ENCODE measurements at places on chromosomes 4 and X.
A peak's percentile ranks its signal among the peaks of the same experiment; 100 is the strongest.

- no peak for DNase-seq
Observed at GRCh38 chr4:141851246-141851891, 215.0 kb downstream of the IL15 start.

- peak; percentile 26 for DNase-seq
Observed at GRCh38 chr4:140790765-140791164, 34.6 kb upstream of the TBC1D9 start.

GRCh38 chr4:57147335-57148060, 37.3 kb upstream of the IGFBP7 start:
- no peak for DNase-seq

GRCh38 chr4:38310446-38311043, 350.3 kb downstream of the PTTG2 start:
- DNase-seq: peak; percentile 47

- DNase-seq: peak; percentile 42
Observed at GRCh38 chr4:3009422-3009821, 46.1 kb downstream of the GRK4 start.

GRCh38 chrX:68755616-68756125, 73.2 kb upstream of the EFNB1 start:
- no peak for DNase-seq

DNA sequence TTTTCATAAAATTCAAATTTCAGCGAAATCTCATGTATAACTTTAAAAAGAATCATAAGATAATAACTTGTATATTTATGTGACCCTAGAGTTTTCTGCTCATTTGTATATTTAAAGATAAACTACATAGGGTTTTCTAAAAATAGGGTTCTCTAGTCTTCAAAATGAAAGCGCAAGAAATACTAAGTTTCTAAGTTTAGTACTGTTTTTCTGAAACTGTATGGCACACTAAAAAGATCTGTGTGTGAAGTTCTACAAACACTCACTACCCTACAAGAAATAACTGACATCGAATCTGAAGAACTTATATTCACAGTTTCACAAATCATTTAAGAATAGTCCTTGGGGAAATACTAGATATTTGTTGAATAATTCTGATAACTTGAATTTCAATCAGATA, 38.7 kb upstream of the NDST4 start:
- DNase-seq: no peak

GRCh38 chr4:165394275-165394674, 15.5 kb downstream of the CPE start:
- DNase-seq: no peak

DNA sequence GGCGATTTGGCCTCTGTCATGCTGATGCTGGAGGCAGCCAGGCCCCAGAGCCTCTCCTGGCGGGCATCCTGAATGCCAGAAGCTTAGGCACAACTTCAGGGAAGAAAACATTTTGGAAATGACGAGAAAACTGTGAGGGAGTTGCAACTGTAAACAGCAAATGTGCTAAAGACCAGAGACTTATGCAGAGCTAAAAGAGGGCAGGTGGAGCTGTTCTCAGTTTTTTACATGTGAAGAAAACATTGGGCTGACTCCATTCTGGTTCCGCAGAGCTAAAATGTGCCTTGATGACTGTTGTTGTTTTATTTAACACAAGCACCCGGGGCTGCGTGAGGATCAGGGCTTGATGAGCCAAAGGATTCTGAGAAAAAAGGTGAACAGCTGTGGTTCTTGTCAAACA, 10.8 kb upstream of the ARX start:
- DNase-seq: no peak

DNA sequence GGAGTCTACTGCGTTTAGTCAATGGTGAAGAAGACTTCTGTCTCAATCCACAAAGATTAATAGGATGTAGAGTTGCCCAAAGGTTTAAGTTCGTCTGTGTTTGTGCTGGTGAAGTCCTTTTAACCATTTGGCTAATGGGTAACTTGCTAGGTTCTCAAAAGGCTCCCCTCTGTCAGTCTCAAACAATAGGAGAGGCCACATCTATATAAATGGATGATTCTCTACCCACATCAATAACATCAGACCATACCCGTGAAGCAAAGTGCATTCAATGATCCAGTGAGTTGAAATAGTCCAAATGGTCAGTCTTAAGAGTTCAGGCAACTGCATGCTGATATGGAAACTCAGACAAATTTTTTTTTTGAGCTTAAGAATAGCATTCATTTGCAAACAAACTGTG, 28.1 kb downstream of the RS1 start:
- no peak for DNase-seq

DNA sequence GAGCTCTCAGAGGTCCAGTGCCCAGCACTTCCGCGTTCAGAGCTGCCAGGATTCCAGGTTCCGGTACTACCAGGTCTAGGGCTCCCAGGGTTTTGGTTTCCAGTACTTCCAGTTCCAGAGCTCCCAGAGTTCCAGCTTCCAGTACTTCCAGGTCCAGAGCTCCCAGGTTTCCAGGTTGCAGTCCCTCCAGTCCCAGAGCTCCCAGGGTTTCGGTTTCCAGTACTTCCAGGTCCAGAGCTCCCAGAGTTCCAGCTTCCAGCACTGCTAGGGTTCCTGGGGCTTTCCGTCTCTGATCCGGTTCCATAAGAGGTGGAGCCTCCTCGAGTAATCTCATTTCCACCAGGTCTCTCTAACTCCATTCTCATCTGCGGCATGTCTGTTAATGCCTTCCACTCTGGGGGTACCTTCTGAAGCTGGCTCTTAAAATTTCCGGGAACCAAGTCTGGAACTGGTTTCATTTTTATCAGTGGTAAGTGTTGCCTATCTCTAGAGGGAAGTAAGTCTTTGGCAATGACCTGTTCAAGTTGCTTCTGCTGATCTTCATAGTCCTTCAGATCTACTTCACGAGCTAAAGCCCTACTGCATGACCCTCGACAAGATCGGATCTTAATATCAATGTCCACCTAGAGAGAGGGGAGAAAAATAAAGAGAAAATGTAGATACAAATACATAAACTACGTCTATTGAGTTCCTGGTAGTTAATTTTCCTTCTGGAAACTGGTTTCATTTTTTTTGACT, 4.1 kb downstream of the FGA start:
- no peak for DNase-seq

DNA sequence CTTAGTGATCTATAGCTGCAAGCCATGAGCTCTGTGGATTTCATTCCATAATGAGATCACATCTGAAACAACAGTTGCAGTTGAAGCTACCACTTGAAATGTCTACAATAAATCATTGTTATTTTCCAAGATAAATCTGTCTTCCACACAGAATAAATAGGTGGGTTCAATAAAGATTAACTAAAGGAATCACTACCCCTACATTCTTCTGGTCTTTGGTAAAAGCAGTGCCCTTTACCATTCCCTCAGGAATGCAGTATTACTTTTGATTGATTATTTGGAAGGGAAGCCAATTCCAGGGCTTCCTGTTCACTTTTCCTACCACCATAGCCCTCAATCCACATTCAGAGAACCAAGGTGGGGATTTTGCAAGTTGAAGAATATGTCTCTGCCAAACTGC, 38.9 kb upstream of the MAP9 start:
- DNase-seq: no peak

DNA sequence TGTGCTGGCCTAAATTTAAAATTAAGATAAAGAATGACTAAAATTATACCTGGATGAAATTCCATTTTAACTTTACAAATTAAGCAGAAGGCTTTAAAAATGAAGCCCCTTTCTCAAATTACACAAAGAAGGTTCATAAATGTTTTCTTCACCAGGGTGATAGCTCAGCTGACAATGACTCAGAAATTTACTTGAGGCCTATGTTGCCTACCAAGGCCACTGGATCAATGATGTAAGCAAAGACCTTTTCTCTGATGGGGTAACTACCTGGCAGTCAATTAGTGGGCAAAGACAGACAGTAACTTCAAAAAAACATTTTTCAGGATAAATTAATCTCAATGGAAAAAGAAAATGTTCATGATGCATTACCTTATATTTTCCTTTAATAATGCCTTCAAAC, 23.9 kb upstream of the GPR34 start:
- DNase-seq: no peak

DNA sequence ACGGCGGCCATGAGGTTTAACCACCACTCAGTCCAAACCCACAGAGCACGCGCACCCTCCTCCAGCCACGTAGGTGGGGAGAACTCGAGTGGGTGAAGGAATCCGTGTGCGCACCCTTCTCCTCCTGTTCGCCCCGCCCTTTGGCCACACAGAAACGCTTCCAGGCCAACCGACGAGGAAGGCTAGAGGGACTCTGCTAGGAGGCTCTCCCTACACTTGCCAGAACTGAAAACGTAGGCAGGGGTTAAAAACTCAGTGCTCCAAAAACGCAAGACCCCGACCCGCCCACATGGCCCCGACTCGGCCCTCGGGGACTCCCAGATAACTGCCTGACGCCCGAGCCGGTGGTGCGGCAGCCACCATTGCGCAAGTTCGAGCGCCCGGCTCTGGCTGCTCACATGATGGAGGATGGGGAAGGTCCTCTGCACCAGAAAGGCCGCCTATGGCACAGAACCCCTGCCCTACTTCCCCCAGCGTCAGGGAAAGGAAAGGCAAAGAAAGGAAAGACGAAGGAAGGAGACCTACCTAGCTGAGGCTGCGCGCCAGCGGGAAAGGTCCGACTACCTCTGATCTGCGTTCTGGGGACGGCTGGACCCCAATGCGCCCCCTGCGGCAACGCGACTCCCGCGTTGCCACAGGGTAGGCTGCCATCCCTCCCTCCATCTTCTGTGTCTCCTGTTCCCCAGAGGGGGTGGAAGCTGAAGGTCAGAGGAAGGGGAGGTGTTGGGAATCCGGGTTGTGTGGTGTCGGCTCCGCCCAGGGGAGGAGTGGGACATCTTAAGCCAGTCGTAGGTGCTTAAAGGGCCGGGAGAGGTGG, 201.9 kb upstream of the AGTR2 start:
- DNase-seq: peak; percentile 12

- peak; percentile 58 for DNase-seq
Observed at GRCh38 chr4:173990126-173990868, 293.2 kb downstream of the FBXO8 start.

DNA sequence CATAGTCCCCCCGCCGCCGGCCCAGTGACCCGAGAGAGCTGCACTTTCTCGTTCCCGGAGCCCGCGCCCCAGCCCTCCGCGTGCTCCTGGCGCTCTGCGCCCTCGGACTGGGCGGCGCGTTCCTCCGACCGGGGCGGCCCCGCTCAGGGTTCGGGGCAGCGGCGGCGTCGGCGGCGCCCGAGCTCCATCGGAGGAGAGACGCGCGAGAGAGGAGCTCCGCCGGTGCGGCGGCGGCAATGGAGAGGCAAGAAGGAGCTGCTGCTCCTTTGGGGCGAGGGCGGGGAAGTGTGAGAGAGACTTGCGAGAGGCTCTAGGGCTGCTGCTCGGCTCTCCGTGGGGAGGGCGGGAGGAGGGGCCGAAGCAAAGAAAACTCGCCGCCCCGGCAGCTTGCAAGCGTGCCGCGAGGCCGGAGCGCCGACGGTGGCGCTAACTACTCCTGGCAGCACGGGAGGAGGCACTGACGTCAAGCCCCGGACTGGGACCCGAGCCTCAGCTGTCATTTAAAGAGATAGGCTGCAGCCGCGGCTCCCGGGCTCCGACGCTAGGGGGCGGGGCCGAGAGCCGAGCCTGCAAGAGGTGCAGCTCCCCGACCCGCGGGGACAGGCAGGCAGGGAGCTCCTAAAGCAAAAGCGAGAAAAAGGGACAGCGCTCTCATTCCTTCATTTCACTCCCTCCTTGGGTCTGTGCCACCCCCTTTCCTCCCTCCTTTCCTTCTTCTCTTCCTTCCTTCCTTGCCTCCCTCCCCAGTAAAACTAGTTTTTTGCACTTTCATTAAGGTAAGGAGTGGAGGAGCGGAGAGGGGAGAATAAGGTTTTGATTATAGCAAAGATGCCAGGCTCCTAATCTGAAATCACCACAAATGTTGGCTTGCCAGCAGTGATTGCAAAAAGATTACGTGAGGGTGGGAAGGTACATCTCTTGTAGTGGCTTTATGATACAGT, at the start of gene KCTD8:
KCTD8 (minus strand) TSS at position 289 of the 941 bp plus-strand sequence.
- peak; percentile 84 for DNase-seq

GRCh38 chrX:140141444-140142029, 176.2 kb upstream of the CXorf66 start:
- DNase-seq: peak; percentile 59

DNA sequence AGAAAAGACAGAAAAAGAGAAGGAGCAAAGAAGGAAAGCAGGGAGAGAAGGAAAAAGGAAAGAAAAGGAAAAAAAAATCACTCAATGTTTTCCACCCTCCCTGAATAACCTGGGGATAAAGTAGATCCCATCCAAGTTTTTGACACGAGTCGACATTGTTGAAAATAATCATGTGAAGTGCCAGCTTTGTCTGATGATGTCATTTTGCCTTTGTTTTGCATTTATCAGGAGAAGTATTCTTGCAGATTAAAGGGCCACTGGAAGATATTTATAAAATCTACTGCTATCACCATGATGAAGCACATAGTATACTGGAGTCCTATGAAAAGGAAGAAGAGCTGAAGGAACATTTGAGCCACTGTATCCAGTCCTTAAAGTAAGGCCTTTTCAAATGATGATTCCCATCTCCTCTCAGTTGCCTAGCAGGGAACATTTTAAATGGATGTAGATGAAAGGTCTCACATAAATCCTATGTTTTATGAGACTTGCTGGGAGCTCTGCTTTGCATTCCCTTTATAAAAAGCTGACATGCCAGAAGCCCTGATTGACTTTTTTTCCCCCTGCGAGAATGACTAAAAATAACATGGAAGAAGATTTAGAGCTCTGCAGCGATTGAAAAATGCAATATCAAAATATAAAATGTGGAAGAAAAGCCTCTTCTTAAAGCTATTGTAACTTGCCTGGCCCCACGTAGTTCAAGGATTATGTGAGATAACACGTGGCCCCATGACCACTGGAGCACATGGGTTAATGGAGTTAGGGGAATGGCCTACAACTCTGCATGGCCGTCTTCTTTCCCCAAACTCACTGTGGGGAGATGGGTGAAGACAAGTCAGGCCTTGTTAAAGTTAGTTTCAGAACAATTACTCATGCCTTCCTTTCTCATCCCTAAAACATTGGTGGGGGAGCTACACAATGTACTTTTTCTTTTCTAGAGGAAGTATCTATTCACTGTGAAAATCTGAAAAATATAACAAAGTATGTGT, 77.5 kb downstream of the INTS12 start:
- DNase-seq: no peak

DNA sequence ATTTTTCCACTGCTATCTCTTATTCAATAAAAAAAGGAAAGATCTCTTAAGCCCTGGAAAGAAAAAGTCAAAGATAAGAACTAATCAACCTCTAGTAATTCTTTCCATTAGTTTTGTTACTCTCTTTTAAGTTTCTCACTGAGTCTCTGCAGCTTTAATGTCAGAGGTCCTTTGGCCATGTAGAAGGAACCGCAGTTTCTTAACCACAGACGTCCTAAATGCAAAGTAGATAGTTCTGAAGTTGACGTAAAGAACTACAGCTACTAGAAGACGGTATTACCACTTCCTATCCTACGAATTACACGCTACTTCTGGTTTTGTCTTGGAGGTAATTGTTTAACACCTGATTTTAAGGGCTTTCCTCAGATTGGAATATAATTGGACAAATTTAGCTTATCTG, 325.9 kb downstream of the ANKRD50 start:
- no peak for DNase-seq

DNA sequence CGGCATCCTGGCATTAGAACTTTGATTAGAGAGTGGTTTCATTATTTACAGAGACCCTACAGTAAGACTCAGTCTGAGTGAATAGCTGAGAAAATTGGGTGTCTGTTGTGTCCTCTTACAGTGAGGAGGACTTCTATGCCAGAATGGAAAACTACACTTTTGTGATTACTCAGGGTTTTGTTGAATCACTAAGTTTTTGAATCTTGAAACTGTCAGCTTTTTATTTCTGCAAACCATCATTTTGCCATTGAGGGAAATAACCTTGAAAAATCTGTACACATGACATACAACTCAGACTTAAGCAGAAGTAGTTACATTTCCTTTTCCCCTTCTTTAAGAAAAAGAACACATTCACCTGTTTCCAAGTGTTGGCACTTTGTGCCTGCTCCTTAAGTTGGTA, 117.6 kb upstream of the RASGEF1B start:
- no peak for DNase-seq

- peak; percentile 28 for DNase-seq
Observed at GRCh38 chr4:12123707-12124106, 695.0 kb upstream of the HS3ST1 start.
